ENCODE measurements at places on chromosomes 11 and 22.

DNA sequence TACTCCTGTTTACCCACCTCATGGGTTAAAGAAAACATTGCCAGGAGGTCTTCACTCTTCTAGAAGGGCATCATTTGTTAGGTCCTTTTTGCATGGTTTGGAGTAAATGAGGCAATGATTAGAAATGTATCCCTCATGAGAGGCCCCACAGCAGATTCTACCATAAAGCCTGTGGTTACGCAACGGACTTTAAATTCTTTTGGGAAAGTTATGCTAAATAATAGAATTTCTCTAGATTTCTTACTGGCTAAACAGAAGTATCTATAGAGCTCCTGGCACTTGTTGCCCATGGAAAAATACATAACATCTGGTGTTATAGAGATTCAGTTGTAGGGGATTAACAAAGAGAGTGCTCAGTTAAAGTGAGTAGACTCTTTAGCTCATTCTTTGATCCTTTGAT lies 15.1 kb upstream of the ATXN10 start:
- no peak for DNase-seq

GRCh38 chr22:49783036-49783746 lies 44.5 kb downstream of the BRD1 start:
- no peak for DNase-seq

DNA sequence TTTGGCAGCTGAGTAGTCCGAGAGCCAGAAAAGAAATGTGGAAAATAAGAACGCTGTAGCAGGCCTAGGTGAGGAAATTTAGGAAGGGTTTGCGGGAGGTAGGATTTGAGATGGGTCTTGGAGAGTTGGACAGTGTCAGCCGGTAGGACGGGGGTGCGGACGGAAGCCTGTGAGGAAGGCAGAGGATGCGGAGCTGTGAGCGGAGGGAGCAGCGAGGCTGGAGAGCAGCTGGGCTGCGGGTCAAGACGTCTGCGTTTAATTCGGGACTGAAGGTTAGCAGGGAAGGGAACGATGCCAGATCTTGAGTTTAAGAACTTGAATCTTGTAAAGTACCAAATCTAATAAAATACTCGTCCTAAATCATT lies 669 bp upstream of the TIGD3 start:
- DNase-seq = no peak

GRCh38 chr11:55920537-55920936 lies 6.2 kb upstream of the OR5W2 start:
- DNase-seq = no peak

DNA sequence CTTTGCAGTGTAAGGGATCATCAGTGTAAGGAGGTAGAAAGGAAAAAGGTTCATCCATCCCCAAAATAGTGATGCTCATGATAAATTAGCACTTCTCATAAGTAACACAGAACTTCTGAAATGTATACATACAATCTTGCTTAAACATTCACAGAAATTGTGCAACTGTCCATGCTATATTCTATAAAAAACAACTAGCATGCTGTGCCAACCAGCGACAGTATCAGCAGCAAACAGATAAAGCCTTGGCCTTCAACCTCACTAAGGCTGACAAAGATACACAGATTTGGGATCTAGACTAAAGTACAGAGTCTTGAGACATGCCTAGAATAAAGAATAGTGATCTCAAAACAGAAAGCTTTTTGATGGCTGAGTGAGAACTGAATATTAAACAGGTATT lies 74.1 kb upstream of the CHRM4 start:
- no peak for DNase-seq

DNA sequence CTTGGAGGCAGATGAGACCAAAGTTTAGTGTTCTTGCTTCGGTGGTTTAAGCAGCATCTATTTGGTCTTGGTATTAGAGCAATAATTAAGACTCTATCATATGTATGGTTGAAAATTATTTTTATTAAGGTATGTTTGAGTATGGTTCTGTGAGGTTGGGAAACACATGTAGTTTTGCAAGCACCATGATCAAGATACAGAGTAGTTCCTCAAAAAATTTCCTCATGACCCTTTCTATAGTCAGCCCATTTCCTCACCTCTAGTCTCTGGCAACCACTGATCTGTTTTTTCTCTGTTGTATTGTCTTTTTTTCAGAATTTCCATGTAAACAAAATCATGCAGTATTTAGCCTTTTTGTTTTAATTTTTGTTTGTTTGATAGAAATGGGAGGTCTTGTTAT lies 18.4 kb downstream of the MTMR3 start:
- no peak for DNase-seq

GRCh38 chr22:45026511-45026910 lies 16.7 kb upstream of the PHF21B start:
- DNase-seq = no peak

DNA sequence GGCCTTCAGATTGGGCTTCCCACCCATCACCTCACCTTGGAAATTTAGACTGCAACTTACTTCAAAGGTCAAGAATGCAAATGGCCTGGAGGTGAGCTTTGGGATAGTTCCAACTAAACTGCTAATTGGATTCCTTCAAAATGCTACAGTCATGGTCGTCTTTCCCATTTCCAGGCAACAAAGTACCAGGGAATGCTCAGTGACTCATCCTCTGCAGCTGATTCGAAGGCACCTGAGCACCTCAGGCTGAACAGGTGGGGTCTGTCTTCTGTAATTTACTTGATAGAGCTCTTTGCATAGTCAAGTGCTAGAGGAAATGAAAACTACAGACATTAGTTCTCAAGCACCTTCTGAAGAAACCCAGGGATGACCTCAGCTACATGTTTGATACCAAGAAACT lies 20.5 kb upstream of the FSHB start:
- no peak for DNase-seq

- DNase-seq = no peak
Observed at GRCh38 chr11:22688914-22689313, 22.5 kb downstream of the GAS2 start.

DNA sequence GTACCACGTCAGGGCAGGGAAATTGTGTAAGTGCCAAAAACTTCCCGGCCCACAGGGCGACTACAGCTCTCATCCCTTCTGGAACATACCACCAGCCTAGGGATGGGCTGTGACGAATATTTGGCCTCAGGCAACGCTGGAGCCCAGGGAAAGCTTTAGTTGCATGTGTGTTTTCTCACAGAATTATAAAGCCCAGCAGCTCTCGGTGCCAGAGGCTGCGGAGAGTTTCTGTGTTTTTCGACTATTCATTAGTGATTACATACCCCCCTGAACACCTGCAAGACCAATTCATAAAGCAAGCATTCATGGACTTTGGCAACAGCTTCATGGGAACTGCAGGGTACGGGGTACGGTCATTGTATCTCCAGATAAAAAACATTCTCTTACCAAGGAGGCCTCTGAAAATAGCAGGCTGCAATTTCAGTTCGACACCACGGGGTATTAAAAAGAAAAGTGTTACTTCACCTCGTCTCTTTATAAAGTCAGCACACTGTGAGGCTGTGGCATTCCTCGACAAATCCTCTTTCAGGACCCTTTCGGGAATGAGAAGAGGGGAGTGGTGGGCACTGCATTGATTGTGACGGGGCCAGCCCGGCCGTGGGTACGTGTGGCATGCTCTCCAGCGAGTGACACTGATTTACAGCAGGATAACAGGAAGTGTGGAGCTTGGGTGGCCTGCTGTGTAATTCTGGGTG lies 243.6 kb upstream of the SORL1-AS1 start:
- DNase-seq = no peak

DNA sequence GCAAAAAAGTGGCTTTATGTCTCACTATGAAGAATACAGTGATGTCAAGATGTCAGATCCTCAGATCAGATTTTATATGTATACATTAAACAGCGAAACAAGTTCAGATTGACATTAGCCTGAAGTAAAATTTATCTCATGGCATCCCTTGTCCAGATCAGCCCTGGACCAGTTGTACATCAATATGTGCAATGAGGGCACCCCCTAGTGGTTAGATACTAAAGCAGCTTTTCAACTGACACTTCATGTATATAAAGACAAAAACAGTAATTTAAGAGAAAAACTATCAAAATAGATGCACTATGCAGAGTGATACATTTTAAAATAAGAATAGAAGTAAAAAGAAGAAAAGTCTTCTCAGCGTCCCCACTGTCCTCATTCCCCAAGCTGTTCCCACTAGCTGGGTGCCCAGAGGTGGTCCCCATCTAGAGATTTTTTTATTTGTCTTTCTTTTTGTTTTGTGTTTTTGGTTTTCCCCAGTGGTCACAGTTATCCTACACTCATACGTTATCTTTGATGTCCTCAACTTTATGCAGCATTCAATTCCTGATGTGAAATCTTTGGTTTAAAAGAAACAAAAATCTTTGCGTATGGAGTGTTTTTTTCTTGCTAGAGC lies 2193.4 kb upstream of the RAG2 start:
- DNase-seq = peak; percentile 86
